Activated CD8-positive, alpha-beta T cell treated with anti-CD3 and anti-CD28 coated beads for 36 hours (primary cell): ENCODE measurements at places on chromosomes 3 and 15.

DNA sequence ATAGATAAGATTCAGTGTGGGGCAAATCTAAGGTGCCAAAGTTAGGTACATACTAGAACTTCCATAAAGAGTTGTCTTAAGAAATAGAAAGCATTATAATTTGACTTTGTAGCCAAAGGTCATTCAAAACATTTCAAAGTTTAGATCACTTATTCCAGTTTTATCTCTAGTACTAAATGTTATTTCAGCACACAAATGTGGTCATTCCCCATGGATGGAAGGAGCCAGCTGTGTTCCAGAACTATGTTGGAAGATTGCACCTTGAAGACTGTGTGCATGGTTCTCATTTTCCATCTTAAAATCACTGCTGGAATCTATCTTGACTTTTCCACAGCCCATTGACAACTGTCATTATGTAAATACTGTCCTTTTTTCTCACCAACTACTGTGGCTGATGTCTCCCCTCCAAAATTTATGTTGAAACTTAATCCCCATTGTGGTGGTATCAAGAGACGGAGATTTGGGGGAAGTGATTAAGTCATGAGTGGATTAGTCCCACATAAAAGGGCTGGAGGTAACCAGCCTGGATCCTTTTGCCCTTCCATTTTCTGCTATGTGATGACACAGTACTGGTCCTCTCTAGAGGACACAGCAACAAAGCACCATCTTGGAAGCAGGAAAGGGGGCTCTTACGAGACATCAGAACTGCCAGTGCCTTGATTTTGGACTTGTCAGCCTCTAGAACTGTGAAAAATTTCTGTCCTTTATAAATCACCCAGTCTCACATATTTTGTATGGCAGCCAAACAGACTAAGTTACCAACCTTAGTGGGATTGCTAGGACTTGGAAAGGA, 24.0 kb downstream of the TGFBR2 start:
- DNase-seq, result no peak

DNA sequence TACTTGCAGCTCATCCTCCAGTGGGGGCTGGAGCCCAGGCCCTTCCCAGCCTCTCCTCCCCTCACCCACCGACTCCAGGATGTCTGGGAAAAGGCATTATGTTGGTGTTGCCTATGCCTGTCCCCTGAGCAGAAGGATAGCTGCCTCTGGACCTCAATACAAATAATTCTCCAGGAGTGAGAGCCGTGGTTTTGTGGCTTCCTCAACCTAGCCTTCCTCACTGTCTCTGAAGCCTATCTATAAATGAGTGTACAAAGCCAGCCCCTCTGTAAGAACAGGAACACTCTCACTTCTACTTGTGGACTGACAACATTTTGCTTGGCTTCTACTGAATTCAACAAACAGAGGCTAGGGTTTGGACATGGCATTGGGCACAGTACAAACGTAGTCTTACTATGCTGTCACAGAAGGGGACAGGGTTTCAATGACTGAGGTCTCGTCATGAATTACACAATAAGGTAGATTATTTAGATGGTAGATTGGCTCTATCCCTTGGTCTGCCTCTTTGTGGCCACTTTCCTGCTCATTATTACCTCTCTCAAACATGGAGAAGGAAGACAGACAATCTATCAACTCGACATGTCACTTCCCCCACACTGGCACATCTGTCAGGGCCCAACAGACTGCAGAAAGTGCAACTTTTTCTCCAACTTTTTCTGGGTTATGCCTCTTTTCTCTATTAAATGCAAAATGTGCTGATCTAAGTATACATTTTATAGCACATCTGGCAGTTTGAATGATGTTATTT, 82.8 kb upstream of the MEX3B start:
- no peak for DNase-seq

DNA sequence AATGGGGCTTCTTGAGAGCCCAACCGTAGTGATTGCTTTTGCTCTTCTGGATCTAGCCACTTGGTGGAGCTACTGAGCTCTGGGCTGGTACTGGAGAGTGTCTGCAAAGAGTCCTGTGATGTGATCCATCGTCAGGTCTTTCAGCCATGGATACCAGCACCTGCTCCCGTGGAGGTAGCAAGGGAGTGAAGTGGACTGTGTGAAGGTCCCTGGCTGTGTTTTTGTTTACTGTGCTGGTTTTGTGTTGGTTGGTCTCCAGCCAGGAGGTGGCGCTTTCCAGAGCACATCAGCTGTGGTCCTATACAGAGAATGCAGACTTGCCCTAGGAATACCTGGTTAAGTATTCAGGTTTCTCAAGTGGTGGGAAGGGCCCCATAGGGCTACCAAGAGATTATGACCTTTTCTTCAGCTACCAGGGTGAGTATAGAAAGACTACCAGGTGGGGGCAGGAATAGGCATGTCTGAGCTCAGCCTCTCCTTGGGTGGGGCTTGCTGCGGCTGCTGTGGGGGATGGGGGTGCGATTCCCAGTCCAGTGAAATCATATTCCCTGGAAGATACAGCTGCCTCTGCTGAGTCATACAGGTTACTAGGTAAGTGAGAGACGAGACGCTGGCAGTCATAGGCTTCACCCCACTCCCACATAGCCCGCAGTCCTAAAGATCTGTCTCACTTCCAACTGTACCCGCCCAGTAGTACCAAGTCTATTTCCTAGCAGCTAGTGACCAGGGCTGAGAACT, 733.7 kb downstream of the ZNF385D start:
- no peak for DNase-seq

DNA sequence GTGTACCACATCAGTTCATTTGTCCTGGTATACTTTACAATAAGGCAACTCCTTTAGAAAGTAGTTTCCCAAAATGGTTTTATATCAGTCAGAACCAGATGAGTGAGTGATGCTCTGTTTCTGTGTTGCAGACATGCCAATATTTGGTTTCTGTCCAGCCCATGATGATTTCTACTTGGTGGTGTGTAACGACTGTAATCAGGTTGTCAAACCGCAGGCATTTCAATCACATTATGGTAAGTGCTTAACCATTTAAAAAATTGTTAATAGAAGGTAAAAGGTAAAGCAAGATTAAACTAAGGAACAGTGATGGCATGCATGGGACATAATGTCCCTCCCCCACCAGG, 40.0 kb upstream of the SCAANT1 start:
- no peak for DNase-seq

DNA sequence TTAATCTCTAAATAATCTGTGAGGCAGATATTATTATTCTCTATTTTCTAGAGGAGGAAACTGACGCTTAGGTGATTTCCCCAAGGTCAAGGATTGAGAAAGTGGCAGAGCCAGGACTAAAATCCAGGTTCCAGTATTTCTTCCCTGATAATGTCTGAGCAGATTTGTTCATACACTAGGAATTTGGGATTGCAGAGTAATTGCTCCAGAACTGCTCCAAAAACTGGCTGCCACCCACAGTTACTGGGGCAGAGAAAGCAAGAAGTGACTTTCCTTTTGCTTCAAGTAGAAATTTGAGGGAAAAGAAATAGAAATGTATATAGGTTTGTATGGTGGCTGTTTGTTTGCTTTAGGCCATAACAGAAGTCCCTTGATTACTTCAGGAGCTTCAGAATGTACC, 60.6 kb downstream of the SLC12A8 start:
- DNase-seq, result no peak

DNA sequence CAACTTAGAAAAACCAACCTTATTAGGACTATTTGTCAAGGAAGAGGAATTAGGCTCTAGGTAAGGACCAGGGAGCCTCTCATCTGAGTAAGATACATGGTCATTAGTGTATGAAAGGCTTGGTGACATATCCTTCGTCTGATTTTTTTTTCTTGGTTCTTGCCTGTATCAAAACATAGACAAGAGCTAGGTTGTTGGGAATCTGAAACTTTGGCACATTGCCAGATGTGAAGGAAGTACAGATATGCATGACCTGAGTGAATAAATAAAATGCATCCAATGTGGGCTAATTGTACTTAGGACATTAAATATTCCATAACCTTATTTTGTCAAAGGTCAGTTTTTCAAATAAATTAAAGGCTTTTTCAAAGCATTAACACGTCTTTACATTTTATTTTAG, 151.8 kb downstream of the SYNPR start:
- no peak for DNase-seq

GRCh38 chr3:128167646-128167972, 14.3 kb downstream of the EEFSEC start:
- no peak for DNase-seq

DNA sequence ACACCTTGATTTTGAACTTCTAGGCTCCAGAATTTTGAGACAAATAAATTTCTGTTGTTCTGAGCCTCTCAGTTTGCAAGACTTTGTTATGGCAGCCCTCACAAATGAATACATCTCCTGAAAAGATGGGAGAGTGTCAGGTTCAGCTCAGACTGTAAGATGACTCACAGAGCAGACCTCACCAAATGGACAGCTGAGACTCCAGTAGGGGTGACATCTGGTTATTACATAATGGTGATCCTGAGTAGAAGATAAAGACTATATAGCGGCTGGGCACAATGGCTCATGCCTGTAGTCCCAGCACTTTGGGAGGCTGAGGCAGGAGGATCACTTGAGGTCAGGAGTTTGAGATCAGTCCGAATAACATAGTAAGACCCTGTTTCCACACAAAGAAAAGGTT, 26.2 kb upstream of the MTMR14 start:
- no peak for DNase-seq
